ENCODE measurements at places on chromosomes 6 and 20. TPM values are rescaled to one million over a fixed set of nuclear protein-coding genes. Genes with fewer than 3 reads are reported as not detected.

CCN6 gene
- total RNA-seq: not detected

XKR7 gene
- under 0.01 TPM for total RNA-seq

AGER gene
- 1.1 TPM for total RNA-seq

LY6G5C gene
- total RNA-seq: 2.2 TPM

PAK5 gene
- not detected for total RNA-seq

GINS1 gene
- 1.4 TPM for total RNA-seq

RIPOR3 gene
- total RNA-seq: 8.8 TPM

DNA sequence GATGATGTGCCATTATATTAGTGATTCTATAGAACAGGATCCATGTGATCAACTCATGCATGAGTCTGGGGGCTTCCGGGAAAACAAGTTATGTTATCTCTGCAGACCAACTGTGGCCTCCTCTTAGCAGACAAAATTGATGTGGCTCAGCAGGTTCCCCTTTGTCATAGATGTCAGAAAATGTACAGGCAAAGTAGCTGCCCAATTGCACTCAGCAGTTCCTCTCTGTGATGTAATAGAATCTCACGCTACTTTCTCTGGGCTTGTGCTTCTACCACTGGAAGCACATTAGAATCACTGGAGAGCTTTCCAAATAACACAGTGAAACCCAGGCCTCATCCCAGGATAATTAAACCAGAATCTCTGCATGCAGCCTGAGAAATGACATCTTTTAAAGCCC lies 253.1 kb downstream of the SLC24A3 start:
- no peaks in the 10 kb centered on the region for H3K27me3 ChIP-seq
- no peak for DNase-seq
- H3K4me3 ChIP-seq: no peak overlapping the region
- H3K27ac ChIP-seq: no peak overlapping the region
- no peaks in the 10 kb centered on the region for H3K4me1 ChIP-seq

GRCh38 chr20:19725814-19726525 lies 32.1 kb upstream of the RIN2 start:
- H3K27me3 ChIP-seq: no peaks in the 10 kb centered on the region
- H3K4me1 ChIP-seq: no peaks in the 10 kb centered on the region
- H3K4me3 ChIP-seq: no peak overlapping the region
- no peaks in the 10 kb centered on the region for H3K36me3 ChIP-seq

GRCh38 chr6:144475411-144475810 lies 190.3 kb downstream of the UTRN start:
- no peaks in the 10 kb centered on the region for H3K27me3 ChIP-seq
- no peaks in the 10 kb centered on the region for H3K36me3 ChIP-seq
- no peak for DNase-seq
- H3K4me1 ChIP-seq: no peaks in the 10 kb centered on the region
- no peak overlapping the region for H3K4me3 ChIP-seq

DNA sequence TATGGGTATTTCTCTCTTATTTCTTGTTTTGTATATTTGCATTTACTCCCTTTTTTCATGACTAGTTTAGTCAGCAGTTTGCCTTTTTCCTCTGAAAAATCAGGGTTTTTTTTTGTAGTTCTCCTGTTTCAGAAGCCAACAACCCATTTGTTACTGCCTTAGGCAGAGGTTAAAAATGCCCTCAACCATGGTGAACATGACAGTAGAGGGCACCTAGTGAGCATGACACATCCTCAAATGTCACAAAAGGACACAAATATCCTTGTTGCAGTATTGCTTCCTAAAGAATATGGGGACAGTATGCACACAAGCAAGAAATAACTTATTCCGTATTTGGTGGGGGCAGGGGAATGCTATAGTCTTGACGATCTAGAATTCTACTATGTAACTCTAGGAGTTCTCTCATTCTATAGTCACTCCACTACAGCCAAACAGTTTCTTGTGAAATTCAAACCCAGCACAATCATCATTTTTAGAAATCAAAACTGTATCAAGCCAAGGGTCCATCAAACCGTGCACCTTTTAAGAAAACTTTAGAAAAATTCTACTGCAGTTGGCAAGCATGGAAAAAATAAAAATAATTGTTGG lies 47.0 kb downstream of the GOPC start:
- DNase-seq: no peak
- no peak overlapping the region for H3K27ac ChIP-seq
- no peak overlapping the region for H3K4me3 ChIP-seq
- no peaks in the 10 kb centered on the region for H3K36me3 ChIP-seq
- H3K4me1 ChIP-seq: no peaks in the 10 kb centered on the region

- no peak overlapping the region for H3K27ac ChIP-seq
- H3K27me3 ChIP-seq: no peaks in the 10 kb centered on the region
- no peaks in the 10 kb centered on the region for H3K4me1 ChIP-seq
- no peaks in the 10 kb centered on the region for H3K36me3 ChIP-seq
- DNase-seq: no peak
- no peak overlapping the region for H3K4me3 ChIP-seq
Observed at GRCh38 chr6:69340196-69340595, 456.6 kb downstream of the LMBRD1 start.

DNA sequence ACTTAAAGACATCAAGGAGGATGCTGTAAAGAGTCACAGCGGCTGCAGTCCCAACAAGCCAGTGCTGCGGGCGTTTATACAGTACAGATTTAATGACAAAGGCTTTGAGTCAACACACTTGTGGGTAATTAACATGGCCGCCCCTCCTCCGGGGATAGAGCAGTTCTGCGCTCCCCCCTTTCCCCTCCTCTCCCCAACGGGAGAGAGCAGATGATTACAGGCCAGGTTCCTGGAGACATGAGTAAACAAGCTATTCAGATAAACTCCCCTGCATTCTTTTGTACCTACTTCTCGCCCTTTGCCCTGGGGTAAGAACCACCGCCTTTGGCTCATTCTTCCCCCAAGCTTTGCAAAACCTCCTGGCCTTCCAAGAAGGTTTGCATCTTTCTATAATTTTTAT lies 23.6 kb upstream of the FABP7 start:
- no peak for DNase-seq
- no peaks in the 10 kb centered on the region for H3K27me3 ChIP-seq
- no peak overlapping the region for H3K27ac ChIP-seq
- no peak overlapping the region for H3K4me3 ChIP-seq
- no peaks in the 10 kb centered on the region for H3K36me3 ChIP-seq
- no peaks in the 10 kb centered on the region for H3K4me1 ChIP-seq

- no peaks in the 10 kb centered on the region for H3K4me1 ChIP-seq
- no peak for DNase-seq
- no peak overlapping the region for H3K27ac ChIP-seq
- H3K4me3 ChIP-seq: no peak overlapping the region
- no peaks in the 10 kb centered on the region for H3K36me3 ChIP-seq
Observed at GRCh38 chr6:34176261-34177031, 30.6 kb upstream of the GRM4 start.

GRCh38 chr20:3987296-3987695 lies 28.1 kb downstream of the RNF24 start:
- H3K36me3 ChIP-seq: no peaks in the 10 kb centered on the region
- no peak for DNase-seq
- H3K27me3 ChIP-seq: no peaks in the 10 kb centered on the region
- no peaks in the 10 kb centered on the region for H3K4me1 ChIP-seq
- H3K4me3 ChIP-seq: no peak overlapping the region

DNA sequence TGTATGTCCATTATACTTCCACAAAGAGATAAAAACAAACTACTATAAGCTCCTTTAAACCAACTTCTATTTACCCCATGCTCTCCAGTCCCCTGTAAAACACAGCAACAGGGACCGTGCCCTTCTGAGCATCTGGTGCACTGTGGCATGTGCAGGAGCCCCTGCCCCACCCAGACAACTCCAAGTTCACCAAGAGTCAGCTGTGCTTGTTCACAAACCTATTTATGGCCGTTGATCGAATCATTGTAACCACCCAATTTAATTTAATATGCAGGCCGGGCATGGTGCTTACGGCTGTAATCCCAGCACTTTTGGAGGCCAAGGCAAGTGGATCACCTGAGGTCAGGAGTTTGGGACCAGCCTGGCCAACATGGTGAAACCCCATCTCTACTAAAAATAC lies 13.7 kb upstream of the BLCAP start:
- no peaks in the 10 kb centered on the region for H3K36me3 ChIP-seq
- no peak overlapping the region for H3K27ac ChIP-seq
- DNase-seq: no peak
- no peaks in the 10 kb centered on the region for H3K27me3 ChIP-seq
- no peaks in the 10 kb centered on the region for H3K4me1 ChIP-seq
- H3K4me3 ChIP-seq: no peak overlapping the region

GRCh38 chr20:52025938-52026337 lies 165.6 kb downstream of the ZFP64 start:
- no peaks in the 10 kb centered on the region for H3K27me3 ChIP-seq
- H3K27ac ChIP-seq: no peak overlapping the region
- DNase-seq: no peak
- H3K4me1 ChIP-seq: no peaks in the 10 kb centered on the region
- H3K36me3 ChIP-seq: no peaks in the 10 kb centered on the region

DNA sequence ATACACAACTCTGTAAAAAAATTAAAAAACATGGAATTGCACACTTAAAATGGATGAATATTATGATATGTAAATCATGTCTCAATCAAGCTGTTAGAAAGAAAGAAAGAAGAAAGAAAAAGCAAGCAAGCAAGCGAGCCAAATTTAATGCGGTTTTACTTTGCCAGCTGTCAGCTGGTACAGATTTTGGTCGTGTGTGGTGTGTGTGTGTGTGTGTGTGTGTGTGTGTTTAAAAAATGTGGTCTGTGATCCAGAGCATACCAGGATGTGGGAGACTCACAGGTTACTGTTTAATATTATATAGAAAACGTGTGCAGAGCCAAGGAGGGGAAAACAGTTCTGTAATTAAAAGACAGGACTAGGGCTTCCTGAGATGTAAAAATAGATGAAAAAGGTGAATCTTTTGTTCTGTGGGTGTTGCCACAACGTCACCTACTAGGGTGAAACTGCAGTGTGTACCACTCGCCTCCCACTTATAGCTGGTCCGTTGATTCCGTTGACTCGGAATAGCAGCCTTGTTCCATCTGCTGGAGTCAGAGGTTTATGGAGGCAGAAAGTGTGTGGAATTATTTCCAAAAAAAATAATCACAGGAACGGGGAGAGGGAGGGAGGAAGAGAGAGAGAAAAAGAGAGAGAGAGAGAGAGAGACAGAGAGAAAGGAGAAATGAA lies 197.7 kb downstream of the BCAS1 start:
- H3K4me3 ChIP-seq: no peak overlapping the region
- no peaks in the 10 kb centered on the region for H3K27me3 ChIP-seq
- DNase-seq: no peak
- peaks cover 49% of the 10 kb centered on the region for H3K4me1 ChIP-seq
- peak overlapping the region; percentile 79 for H3K27ac ChIP-seq

GRCh38 chr6:134166511-134167261 lies 114.3 kb upstream of the SLC2A12 start:
- no peaks in the 10 kb centered on the region for H3K4me1 ChIP-seq
- H3K36me3 ChIP-seq: peaks cover 20% of the 10 kb centered on the region
- H3K4me3 ChIP-seq: no peak overlapping the region

DNA sequence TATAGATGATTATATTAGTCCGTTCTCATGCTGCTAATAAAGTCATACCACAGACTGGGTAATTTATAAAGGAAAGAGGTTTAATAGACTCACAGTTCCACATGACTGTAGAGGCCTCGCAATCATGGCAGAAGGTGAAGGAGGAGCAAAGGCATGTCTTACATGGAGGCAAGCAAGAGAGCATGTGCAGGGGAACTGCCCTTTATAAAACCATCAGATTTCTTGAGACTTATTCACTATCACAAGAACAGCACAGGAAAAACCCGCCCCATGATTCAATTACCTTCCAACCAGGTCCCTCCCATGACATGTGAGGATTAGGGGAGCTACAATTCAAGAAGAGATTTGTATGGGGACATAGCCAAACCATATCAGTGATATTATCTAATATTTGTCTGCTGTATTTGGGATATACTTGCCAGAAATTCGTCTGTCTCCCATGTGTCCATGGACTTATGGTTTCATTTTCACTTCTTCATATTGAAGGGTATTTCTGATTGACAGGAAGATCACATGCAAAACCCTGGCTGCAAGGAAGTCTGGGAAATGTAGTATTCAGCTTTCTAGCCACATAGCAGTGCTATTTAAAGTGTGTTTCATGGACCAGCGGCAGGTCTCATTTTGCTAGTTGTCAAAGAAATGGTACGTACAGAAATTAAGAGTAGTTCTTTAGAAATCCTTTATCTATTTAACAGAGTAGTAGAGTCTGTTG lies 50.5 kb upstream of the PAK5 start:
- H3K27ac ChIP-seq: no peak overlapping the region
- H3K4me1 ChIP-seq: no peaks in the 10 kb centered on the region
- H3K4me3 ChIP-seq: no peak overlapping the region
- DNase-seq: no peak
- H3K27me3 ChIP-seq: no peaks in the 10 kb centered on the region

GRCh38 chr6:46347669-46348068 lies 143.6 kb downstream of the RCAN2 start:
- H3K27ac ChIP-seq: no peak overlapping the region
- no peaks in the 10 kb centered on the region for H3K27me3 ChIP-seq
- no peak overlapping the region for H3K4me3 ChIP-seq

- H3K36me3 ChIP-seq: no peaks in the 10 kb centered on the region
- DNase-seq: peak; percentile 72
- H3K27me3 ChIP-seq: no peaks in the 10 kb centered on the region
- peak overlapping the region; percentile 28 for H3K27ac ChIP-seq
- peaks cover 16% of the 10 kb centered on the region for H3K4me1 ChIP-seq
Observed at GRCh38 chr6:168196385-168196860, 117.4 kb upstream of the FRMD1 start.

DNA sequence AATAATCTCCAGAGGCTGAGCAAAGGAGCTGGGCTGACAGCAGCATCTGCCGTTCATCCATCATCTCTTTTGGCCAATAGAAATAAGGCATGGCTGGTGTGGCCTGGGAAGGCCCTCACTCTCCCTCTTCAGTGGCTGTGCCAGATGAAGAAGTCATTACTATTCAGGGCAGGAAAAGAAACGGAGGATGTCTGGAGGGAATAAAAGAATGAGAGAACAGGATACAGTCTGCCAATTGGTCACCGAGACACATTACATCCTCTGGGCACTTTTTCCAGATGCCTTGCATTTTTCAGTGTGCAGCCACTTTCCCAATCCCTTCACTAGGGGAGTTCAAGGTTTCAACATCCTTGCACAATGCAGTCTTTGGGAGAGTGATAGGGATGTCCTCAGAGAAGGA lies 32.2 kb upstream of the VGLL2 start:
- no peak for DNase-seq
- H3K36me3 ChIP-seq: no peaks in the 10 kb centered on the region
- no peak overlapping the region for H3K27ac ChIP-seq
- H3K4me3 ChIP-seq: no peak overlapping the region

DNA sequence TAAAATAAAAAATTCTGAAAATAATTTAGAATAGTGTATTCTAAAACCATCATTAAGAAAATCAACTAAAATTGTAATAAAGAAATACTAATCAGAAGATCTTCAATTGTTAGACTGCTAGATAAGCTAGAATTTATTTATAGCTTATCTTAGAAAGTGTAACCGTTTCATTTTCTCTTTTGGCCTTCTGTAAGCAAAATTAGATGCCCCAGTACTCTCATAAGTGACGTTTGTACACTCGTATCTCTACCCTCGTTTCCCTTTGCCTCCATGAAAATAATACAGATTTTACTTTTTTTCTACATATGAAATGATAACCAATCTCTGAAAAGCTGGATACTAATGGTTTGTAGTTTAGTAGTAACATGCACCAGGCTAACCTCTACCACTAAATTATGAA lies 19.8 kb downstream of the DSE start:
- DNase-seq: no peak
- H3K27me3 ChIP-seq: no peaks in the 10 kb centered on the region
- H3K27ac ChIP-seq: no peak overlapping the region
- H3K4me1 ChIP-seq: peaks cover 8% of the 10 kb centered on the region
- H3K4me3 ChIP-seq: no peak overlapping the region

Data from transverse colon (tissue), 4 donors.